ENCODE measurements at places on chromosomes 11 and 22.
A peak's percentile ranks its signal among the peaks of the same experiment; 100 is the strongest.

- DNase-seq: no peak
These were observed 508.2 kb downstream of the METTL15 start for GRCh38 chr11:28616160-28616965.

- no peak for DNase-seq
These were observed 42.3 kb upstream of the SLC25A1 start for GRCh38 chr22:19220867-19221266.

DNA sequence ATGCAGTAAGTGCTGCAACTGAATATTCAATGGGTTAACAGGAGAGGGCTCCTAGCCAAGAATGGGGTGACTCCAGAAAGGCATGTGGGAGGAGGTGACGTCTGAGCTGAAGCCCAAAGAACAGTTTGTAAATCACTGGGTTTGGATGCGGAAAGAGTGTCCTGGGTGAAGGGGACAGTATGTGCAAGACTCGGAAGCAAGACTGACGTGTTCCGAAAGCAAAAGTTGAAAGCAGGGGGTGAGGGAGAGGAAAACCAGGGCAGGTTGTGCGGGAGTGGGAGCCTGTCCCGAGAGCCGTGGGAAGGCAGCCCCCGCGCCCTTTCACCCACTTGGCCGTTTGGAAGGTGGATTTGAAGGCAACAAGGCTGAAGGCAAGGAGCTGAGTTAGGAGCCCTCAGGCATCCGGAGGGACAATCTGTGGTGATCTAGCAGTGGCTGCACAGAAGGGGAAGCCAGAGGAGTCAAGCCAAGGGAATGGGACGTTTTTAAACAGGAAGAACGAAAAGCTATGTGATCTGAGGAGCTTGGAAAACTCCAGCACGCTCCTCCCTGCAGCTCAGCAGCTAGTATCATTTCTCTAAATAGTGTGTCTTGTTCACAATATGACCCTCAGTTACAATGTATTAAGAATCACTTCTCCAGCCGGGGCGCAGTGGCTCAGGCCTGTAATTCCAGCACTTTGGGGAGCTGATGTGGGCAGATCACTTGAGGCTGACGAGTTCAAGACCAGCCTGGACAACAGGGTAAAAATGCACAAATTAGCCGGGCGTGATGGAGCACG is 7.7 kb downstream of the SLC25A18 start:
- peak; percentile 15 for DNase-seq

- DNase-seq: peak; percentile 55
These were observed at the start of gene CYTH4 for GRCh38 chr22:37282385-37282677. Gene CYTH4, plus strand, starts transcription at chr22:37282508. Its CDS starts 62 bp downstream, at chr22:37282570.

GRCh38 chr11:12845739-12846358 is 163.3 kb upstream of the RASSF10 start:
- no peak for DNase-seq

DNA sequence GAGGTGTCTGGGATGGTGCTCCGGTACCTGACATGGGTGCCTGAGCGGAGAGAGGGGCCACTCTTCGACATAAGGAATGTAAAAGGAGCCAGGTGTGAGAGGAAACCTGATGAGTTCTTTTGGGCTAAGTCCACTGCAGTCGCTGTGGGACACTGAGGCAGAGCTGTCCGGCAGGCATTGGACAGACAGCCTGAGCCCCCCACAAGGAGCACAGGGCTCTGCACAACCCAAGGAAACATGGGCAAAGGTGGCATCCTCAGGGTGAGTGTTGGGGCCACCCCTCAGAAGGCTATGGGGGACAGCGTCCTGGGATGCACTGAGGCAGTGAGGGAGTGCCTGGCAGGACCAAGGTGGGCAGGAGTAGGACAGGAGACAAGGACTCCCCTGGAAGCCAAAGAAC is 57.7 kb upstream of the EMID1 start:
- DNase-seq: no peak

Measured in lung microvascular endothelial cell (primary cell).